ENCODE measurements at places on chromosomes 4 and X.
A peak's percentile ranks its signal among the peaks of the same experiment; 100 is the strongest.

GRCh38 chr4:32396507-32397070 is 1676.4 kb downstream of the PCDH7 start:
- DNase-seq, result no peak

DNA sequence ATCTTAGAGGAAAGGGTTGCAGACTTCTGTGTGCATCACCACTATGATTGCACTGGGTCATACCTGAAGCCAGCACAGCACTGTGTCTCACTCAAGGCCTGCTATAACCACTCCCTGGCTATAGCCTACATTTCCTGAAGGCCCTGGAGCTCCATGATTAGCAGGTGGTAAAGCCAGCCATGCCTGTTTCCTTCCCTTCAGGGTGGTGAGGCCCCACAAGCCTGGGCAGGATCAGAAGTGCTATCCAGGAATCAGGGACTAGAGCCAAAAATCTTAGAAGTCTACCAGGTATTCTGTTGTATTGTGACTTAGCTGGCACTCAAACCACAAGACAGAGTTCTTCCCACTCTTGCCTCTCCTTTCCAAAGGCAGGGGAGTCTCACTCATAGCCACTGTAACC is 734.6 kb downstream of the GLUD2 start:
- DNase-seq, result no peak

DNA sequence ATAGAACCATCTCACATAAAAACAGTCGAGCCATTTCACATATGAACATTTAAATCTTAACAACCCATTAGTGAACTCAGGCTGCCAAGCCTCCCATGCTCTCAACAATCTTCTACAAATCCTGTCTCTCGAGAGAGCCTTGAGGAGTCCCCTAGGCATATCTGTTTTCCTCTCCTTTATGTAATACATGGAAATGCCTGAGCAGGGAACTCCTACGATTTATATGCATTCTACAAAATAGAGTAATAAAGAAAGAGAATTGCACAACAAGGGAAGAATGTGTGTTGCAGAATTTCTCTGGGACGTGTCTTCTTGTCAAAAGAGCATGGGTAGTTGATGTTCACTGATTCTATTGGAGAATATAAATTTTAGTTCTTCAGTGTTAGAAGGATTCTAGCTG is 101.8 kb upstream of the VCX2 start:
- DNase-seq, result no peak

DNA sequence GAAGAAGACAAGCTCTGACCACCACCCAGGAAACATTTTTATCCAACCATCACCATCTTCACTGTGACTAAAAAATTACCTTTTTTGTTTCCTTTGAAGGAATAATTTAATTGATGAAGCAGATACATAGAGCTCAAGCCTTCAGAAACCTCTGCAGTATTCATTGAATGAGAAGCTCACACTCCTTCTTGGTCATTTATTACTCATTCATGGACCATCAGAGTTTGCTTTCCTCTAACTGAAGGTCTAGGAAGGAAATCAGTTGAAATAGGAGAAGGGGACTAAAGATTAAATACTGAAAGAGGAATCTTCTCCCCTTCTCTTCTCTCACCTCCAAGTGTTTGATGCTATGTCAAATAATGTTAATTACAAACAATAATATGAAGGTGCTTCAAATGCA is 290.6 kb upstream of the KLF3 start:
- DNase-seq, result no peak

GRCh38 chr4:128565565-128566186 is 243.8 kb upstream of the JADE1 start:
- DNase-seq, result peak; percentile 75

DNA sequence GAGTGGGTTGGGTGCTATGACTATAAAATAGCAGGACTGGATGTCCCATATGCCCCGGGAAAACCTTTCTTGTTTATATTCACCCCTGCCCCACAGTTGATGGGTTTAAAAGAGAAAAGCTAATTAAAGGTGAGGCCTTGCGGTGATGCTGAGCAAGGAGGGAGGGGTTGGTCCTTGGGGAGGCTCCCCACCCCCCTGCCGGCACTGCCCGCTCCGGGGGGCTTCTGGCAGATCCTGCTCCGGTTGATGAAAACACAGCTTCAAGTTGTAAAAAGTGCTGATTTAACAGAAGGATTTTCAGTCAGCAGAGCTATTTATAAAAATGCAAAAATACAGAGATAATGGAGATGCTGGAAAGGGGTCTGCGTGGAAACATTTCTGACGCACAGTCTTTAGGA is 68.6 kb downstream of the MTMR1 start:
- no peak for DNase-seq

DNA sequence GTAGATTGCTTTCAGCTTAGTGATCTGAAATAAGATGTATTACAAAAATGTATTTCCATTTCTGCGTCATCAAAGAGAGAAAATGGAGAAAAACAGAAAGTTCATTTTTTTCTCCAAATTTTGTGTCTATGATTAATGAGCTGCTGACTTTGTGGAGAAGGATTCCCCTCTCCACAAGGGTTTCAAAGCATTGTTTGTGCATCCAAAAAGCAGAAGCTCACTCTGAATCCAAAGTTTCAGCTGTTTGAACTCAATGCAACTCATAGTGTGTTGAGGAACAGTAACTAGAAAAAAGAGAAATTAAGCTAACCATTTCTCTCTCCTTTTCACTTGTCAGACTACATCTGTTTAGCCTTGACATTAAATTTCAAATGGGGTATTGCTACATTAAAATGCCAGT is 62.9 kb upstream of the SLC7A11 start:
- DNase-seq, result no peak
